ENCODE measurements at places on chromosomes 11 and 22.

DNA sequence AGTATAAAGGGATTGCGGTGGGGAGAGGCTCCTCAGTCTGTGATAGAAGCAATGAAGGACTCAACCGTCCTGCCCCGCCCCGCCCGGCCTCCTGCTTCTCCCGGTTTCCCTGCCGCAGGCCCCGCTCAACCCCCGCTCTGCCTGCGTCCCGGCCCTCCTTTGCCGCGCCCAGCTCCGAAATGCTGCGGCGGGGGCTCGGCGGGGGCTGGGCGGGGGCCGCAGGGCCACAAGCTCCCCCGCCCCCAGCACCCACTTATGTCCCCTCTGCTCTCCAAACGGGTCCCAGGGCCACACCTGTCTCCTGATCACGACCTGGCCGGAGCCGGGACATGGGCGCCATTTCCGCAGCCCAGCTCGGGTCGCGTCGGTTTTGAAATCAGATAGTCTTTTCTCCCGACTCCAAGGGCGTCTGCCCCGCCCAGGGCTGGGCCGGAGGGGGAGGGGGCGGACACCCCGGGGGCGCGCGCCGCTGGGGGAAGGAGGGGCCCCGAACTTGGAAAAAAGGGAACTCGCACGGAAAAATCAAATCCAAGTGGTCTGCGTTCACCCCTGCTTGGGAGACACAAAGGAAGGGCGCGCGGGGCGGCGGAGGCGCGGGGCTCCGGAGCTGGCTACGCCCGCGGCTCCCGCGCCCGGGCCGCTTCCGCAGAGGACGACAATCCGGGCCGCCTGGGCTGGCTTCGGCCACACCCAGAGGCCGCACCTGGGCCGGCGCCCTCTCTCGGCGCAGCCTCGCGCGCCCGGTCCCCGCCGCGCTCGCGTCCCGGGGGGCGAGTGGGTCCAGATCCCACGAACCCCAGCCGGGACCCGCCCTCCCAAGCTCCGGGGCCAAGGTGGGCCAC, 70.6 kb upstream of the EP300 start:
- peak; percentile 46 for DNase-seq

- DNase-seq = no peak
These were observed 218.2 kb upstream of the CCDC179 start for GRCh38 chr11:23078289-23078971.

DNA sequence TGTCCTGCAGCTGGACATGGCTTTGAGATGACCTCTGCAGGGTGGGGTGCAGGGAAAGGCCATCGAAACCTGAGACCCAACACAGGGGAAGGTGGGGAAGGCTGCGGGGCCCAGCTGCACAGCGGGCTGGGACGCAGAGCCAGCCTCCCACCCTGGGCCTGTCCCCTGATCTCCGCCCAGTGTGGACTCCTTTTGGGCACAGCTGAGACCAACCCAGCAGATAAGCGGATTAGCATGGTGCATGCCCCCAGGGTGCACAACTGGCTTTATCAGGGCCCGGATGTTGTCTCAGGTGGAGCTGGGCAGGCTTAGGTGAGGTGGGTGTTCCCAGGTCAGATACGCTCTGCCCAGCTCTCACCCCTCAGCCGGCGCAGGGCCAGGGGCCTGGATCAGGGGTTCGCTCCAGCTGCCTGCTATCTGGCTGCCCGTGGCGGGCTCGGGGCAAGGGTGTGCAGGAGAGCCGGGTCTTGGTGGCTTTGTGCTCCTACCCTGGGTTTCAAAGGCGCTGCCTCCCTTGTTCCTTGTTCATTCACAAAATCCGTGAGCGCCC, 28.1 kb upstream of the MUC5AC start:
- no peak for DNase-seq

GRCh38 chr11:3905080-3905953, 49.9 kb downstream of the STIM1 start:
- DNase-seq = no peak

DNA sequence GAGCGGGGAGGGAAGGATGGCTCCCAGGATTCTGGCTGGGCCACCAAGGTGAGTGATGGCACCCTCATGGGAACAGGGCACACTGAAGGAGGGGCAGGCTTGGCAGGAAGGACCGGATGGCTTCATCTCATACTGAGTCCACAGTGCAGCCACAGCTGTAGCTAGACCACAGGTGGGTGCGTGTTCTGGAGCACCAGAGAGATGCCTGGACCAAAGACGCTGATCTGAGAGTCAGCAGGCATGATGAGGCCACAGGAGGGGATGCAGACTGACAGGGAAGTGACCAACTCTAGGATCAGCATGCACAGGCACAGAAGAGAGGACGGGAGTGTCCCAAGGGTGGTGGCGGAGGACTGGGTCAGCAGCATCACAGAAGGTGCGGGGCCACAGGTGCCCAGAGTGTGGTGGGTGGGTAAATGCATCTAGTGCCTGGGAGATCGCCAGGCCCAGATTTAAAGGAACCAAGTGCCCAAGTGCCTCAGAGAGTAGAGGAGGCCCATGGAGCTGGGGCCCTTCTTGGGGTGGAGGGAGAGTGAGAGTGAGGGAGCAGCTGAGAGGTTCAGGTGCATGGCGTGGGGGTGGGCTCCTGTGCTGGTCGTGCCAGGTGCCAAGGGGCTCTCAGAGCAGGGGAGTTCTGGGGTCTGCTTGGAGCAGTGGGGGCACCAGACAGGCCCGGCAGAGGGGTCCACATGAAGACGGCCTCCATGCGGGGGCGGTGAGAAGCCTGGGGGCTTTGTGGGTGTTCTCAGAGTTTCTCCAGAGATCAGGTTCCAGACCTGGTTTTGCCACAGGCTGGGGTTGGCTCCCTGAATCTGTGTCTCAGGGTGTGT, 113.7 kb downstream of the CEP164 start:
- DNase-seq = no peak

- peak; percentile 70 for DNase-seq
These were observed 14.5 kb downstream of the SERPINH1 start for GRCh38 chr11:75576499-75576918.

DNA sequence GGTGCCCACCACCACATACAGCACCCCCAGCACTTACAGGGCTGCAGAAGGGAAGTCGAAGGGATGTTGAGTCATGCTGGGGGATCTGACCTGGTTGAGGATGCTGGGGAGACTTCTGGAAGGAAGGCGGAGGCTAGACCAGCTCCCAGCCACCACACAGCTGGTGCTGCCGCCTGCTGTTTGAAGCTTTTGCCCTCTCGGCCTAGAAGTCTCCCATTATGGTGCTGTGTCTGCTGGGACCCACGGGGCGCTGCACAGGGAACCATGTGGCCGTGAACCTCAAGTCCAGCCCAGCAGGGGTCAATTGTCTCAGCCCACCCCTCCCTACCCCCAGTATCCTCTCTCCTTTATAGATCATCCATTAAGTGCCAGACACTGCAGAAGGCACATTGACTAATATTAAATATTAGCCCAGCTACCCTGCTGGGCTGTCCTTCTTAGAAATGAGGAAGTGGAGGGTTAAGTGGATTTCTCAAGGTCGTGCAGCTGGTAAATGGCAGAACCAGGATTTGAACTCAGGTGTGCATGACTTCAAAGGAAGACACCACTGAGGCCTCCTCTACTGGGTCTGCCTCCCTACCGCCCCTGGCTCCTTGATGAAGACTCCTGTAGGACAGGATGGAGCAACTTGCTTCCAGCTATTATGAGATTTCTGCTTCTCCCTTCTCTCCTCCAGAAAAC, 49.7 kb downstream of the CYTH4 start:
- no peak for DNase-seq

- no peak for DNase-seq
These were observed 3.4 kb upstream of the ZC3H12C start for GRCh38 chr11:110089617-110090282.

DNA sequence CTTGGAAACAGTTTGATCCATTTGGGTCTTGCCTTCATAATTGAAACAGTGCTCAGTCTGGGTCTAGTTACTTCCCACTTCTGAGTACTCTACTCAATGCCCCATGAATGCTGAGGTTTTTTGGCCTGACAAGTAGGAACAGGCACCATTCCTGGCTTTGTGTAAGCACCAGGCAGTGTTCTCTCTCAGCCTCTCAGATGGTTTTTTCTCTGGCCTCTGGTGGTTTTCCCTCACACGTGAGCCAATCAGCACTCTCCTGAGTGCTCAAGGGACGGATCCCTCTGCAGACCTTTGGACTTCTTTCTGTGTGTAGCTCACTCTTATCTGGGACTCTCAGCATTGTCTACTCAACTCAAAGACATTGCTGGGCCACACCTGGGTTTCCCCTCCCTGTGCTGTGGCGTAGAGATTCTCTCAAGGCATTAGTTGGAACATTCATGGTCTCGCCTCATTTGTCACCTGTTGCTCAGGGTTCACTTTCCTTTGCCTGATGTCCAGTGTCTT, 21.3 kb downstream of the SIK2 start:
- peak; percentile 56 for DNase-seq

- DNase-seq = no peak
These were observed 254.0 kb upstream of the NARS2 start for GRCh38 chr11:78828676-78829075.

GRCh38 chr22:48976556-48977535, 850.8 kb downstream of the BRD1 start:
- no peak for DNase-seq

- DNase-seq = peak; percentile 76
These were observed 5.6 kb downstream of the TMA7B start for GRCh38 chr22:39965748-39966147.

- peak; percentile 25 for DNase-seq
These were observed 44.9 kb upstream of the ETS1 start for GRCh38 chr11:128632141-128632791.

DNA sequence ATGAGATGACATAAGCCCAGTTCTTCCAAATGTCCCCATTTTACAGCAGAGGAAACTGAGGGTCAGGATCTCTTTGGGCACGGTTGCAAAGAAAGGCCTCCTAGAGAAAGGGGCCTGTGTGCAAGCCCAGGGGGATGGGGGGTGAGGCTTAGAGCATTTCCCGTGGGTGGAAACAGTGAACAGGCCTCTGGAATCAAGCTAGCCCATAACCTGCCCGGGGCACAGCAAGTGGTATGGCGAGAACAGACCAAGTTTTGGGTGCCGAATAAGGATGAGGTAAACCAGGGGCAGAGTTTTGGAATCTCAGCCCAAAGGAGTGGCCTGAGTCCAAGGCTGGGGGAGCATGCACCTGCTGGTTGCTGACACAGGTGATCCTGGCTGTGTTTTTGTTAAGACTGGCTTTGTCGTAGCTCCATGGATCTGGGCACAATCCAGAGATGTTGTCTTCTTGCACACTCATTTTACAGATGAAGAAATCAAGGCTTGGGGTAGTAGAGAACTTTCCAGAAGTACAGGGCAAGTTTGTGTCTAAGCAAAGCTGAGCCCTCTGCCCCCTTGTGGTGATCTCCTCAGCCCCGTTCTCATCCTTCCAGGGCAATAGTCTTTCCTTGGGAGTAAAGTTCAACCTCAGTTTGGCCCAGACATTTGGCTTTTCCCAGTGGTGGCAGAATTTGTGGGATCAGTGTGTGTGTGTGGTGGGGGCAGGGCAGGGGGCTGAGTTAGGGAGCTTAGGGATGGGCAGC, 53.5 kb upstream of the MYEOV start:
- DNase-seq = peak; percentile 12

Data from hematopoietic multipotent progenitor cell treated with erythropoietin and hydrocortisone succinate and interleukin-3 and kit ligand, for 8 days (in vitro differentiated cells).